Stimulated activated CD4-positive, alpha-beta T cell treated with anti-CD3 and anti-CD28 coated beads, Interleukin-1b, Interleukin-23, amount 100 ng/mL, for 1 hour (primary cell): ENCODE measurements at places on chromosomes 6 and 20.

DNA sequence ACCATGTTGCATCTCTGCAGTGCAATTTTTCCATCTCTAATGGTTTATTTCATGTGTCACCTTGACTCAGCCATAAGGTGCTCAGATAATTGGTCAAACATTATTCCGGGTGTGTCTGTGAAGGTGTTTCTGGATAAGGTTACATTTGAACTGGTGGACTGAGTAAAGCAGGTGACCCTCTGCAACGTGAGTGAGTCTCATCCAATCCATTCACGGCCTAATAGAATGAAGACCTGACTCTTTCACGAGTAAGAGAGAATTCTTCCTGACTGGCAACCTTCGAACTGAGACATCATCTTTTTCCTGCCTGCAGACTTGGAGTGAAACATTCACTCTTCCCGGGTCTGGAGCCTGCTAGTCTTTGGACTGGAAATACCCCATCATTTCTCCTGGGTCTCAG lies 77.1 kb upstream of the SLC22A23 start:
- DNase-seq = no peak

- no peak for DNase-seq
Observed at GRCh38 chr20:61299618-61300017, 47.6 kb downstream of the CDH4 start.

- DNase-seq = no peak
Observed at GRCh38 chr20:11182720-11183119, 508.9 kb upstream of the JAG1 start.

- no peak for DNase-seq
Observed at GRCh38 chr6:5866547-5867051, 140.1 kb downstream of the NRN1 start.

DNA sequence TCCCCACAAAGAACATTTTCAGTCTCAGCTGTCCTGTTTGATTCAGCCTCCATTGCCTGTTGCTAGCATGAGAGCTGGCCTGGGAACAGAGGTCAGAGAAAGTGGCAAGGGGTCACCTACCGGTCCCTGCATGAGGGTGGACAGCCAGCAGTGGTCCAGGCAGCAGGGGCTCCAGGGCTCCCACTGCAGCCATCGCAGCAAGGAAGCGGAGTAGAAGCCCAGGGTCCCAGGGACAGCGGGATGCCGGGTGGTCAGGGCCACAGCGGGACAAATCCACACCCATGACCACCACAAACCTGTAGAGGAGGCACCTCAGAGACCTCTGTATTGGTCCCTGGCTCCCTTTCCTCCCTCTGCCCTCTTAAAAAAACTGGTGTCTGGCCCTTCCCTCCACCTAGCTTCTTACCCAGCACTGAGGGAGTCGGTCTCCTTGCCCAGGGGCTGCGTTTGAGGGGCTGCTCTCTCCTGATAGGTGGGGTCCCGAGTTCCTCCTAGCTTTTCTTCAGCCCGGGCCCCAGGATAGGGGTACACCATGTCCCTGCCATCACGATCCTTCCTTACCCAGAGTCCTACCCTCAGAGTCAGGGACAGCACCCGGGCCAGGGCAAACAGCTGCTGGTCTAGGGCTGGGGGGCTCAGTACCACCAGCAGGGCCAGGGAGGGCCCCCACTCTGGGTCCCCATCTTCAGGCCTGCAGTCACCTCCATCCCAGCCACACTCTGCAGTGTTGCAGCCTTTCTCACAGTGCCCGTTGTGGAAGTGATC lies 8.4 kb upstream of the GPSM3 start:
- DNase-seq = no peak

GRCh38 chr6:17045581-17046322 lies 56.1 kb upstream of the STMND1 start:
- DNase-seq = no peak

DNA sequence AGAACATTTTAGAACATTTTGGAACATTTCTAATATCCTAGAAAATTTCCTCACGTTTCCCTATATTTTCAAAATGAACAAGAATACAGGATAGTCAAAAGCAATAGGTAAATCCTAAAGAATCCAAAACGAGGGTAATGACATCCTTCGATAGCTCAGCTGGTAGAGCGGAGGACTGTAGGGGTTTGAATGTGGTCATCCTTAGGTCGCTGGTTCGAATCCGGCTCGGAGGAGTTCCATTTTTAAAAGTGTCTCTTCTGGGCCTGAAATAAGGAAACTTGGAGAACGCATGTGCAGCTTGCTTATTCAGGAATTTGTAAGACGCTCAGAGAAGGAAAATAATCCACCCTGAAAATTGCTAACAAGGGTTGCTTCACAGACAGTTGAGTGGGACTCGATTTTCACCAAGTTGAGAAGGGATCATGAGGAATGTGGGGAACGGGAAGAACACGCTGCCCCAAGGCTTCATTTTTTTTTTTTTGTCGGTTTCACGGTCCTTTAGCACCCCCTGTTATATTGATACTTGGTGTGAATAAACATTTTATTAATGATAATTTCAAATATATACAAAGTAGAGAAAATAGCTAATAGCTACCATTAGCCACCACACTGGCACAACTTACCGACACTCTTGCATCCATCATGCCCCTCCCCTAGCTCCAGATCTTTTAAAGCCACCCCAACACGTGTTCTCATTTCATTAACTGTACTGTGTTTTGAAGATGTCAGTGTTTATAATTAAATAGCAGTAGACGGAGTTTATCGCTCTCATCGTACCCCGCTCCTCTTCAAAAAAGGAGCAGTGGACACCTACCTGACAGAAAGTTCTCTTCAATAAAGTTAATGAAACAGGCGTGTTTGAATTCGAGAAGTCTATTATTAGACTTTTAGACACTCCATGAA lies 1.8 kb upstream of the ABT1 start:
- DNase-seq = no peak

DNA sequence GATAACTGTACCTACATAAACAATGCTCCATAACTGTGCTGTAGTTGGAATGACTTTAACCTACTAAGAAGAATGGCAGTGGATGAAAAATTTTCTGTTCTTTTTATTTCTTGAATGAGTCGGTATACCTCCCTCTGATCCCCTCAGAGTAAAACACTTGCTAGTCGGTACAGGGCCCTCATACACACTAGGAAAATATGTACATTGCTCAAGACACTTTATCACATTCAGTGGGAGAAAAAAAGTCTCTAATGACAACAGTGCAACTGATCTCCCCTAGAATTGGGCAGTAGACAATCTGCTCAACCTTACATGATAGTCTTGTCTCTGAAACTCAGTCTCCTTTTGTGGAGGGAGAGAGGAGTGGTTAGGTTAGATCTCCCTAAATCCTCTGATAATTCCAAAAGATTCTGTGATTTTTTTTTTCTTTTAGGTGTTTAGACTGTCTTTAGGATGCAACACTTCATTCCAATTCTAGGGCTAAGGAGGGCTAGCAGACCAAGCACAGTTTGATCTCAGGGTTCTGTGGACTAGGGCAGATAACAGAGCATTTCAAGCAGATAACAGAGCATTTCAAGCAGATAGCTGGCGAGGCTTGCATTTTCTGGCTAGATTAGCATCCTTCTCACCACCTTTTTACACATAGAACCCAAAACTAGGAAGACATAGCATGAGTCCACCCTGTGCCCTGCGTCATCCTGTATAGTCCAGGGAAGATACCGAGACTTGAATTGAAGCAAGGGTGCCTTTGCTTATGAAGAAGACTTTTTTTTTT lies 100.3 kb upstream of the TNFAIP3 start:
- no peak for DNase-seq

DNA sequence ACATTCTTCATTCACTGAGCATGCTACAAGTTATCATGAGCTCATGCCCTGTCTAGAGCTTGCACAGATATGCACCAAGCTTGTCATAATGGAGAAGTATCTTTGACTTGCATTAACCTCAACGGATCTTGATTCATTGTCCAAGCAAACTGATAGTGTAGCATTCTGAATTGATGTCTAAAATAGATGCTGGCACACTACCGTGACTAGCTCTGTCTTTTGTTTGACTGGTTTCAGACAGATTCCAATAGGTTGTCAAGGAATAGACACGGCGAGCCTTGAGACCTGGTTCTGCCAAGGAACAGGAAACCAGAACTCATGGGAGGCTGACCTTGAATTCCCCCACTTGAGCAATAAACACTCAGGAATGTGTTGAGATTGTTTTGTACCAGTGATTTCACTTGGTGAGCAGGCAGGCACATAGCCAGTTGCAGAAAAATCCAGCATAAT lies 1153.1 kb upstream of the GJE1 start:
- DNase-seq = no peak
